Activated CD4-positive, alpha-beta T cell treated with anti-CD3 and anti-CD28 coated beads, Interleukin-2, amount 10 ng/mL, durations not matched to agents 24 days and 14 days (primary cell): ENCODE measurements at places on chromosomes 1 and 21. TPM values are rescaled to one million over a fixed set of nuclear protein-coding genes. Genes with fewer than 3 reads are reported as not detected.

DNA sequence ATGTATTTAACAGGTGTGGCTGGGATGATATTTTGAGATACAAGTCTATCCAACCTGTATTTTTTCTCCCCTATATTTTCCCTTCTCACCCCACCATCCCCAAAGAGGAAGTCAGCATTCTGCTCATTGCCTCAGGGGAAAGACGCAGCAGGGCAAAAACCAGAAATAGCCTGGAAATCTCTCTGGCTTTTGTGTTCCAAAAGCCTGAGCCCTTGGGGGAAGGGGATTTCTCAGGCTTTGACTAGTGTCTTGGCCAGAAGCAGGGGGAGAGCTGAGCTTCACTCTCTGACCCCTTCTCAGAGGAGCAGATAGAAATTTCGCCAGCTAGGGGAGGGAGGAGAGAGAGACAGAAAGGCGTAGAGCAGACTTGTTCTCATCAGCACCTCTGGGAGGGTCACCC lies 244.7 kb downstream of the RRAGC start:
- no peak for DNase-seq

GRCh38 chr1:67880056-67880601 lies 46.9 kb upstream of the GNG12 start:
- DNase-seq: no peak

DNA sequence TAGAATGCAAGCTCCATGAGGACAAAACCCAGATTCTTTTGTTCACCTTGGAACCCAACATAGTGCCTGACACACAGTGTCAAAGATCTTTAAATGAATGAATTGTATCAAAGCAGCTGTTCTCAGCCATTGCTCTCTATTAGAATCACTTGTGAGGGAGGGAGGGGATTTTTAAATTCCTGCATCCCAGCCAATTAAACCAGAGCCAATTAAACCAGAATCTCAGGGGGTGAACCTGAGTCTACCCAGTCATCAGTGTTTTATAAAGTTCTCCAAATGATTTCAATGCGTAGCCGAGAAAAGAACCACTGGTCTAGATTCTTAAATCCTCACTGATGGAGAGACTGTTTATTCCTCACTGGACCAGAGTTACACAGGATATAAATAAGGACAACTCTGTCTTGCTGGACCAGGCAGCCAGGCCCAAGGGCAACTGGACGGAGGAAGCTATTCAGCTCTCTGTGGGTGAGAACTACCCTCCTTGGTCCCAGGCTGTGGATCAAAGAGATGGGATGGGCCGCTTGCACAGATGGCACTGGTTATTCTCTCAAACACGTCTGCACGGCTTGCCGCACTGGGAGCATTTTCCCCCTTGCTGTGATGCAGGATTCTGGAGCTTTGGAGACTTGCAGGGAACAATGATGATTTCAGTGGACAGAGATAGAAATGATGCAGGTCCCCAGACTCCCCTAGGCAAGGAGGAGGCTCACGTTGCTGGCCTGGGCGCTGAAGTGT lies 20.0 kb upstream of the CDCA8 start:
- no peak for DNase-seq

GRCh38 chr1:66468722-66469121 lies 65.2 kb upstream of the SGIP1 start:
- DNase-seq: no peak

GRCh38 chr21:36330904-36331303 lies 10.9 kb downstream of the MORC3 start:
- peak; percentile 83 for DNase-seq

DNA sequence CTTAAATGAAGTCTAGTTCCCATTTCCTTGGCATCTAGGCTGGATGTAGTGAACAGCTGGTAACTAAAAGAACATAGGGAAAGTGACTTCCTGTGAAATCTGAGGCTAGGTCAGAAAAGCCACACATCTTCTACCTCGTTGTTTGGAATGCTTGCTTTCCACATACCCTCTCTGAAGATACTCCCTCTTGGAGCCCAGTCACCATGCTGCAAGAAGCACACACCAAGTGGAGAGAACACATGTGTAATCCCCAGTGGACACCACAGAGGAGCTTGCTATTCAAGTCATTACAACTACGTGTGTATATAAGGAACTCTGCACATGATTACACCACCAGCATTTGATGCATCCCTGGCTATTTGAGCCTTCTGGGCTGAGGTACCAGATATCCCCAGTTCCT lies 125.9 kb downstream of the RGS21 start:
- DNase-seq: no peak

GRCh38 chr21:37202221-37203110 lies 64.7 kb downstream of the VPS26C start:
- no peak for DNase-seq

DNA sequence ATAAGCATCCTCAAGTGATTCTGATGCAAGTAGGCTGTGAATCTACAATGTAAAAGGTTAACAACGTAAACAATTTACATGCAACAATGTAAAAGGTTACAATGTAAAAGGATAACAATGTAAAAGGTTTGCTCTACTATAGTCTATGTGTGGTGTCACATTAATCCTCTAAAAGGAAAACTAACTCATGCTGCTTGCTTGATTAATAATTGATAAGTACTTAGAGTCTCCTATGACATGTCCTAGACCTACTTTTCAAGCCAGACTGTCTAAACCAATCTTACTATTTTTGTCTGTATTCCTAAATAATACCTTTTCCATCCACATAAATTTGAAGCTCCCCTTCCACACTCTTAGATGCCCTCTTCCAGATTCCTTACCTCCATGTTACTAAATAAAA lies 606.8 kb downstream of the LTN1 start:
- no peak for DNase-seq

DNA sequence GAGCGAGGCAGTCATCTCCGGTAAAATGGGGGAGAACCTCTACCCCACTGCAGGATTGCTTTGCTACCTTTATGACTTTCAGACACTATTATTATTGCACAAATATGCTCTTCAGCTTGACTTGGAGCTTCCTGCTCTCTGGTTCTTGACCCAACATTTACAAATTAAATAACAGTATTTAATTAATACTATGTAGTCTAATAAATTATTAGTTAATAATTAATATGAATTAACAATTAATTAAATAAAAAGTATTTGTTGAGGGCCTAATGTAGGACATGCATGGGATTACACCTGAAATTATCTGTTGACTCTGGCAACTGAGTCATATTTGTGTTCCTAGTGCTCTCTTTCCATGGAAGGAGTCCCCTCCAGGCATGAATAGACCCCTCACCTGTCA lies 359.9 kb downstream of the SIPA1L2 start:
- no peak for DNase-seq

DNA sequence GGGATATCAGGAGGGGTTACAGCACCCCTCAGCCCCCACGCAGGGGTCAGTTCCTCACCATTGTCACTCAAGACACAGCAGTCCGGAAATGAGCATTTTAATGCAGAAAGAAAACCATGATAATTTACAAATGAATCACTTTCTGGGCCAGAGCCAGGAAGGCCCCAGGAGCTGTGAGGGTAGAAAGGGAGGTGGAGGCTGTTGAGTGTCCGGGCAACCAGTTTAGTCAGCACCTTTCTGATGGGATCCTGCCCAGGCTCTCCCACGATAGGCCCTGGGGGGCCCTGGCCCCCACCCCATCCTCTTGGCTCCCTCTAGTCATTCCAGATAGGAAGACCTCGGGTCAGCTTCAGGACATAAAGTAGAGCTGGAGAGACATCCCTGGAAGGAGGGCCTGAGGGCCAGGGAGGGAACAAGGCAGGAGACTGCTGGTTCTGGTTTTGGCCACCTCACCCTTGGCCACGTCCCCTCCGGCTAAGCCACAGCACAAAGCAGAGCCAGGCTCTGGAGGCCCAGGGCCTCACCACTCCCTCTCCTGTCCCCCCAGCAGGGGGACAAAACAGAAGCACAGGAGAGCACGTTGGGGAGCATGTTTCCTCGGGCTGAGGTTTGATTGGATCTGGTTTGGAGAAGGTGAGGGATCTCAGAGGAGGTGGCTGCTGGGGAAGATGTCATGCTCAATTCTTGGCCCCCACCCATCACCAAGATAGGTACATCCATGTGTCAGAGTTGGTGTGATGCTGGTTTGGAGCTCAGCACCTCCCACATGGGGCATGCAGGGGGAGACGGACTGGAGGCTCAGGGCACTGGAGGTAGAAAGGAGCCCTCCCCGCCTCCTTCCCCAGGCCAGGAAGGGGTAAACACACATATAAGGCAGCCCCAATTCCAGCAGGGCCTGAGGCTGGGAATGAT lies 20.6 kb downstream of the ETNK2 start:
- no peak for DNase-seq

GRCh38 chr1:194618101-194618500 lies 1431.7 kb upstream of the B3GALT2 start:
- DNase-seq: no peak

DNA sequence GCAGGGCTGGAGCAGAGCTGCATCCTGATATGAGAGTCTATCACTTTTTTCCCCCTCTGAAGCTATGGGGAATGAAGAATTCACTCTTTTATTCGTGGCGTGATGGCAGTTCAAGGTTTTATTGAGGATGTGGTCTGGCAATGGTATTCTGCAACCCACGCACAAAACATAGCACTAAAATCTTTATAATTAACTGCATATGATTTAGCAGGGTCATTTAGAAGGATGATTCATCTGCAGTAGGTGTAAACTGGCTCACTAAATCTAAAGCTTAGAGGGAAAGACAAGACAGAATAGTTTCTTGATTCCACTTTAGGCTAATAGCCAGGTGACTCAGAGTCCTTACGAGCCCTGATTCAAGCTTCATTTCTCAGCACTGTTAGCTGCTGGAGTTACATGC lies 25.0 kb upstream of the CHRM3 start:
- DNase-seq: no peak

- DNase-seq: no peak
These were observed 31.4 kb upstream of the COL6A1 start for GRCh38 chr21:45949928-45950739.

GRCh38 chr1:40708750-40709099 lies 17.2 kb downstream of the NFYC start:
- DNase-seq: no peak

DNA sequence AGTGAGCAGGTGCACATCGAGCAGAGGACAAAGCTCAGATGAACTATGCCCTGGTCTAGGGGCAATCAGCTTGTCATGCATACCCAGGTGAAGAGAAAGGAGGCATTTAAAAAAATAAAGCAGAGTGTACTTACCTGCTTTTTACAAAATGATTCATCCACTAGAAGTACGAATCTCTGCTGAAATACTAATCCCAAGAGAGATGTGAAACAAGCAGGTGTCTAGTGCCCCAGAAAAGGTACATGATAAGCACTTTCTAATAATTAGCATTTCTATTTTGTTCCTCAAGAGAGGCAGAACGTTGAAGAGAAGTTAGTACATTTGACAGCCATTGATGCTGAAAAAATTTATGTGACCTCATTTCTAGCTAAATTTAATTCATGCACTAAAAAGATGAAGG lies 31.1 kb downstream of the CHODL start:
- DNase-seq: no peak

- peak; percentile 75 for DNase-seq
These were observed 258.9 kb upstream of the SGIP1 start for GRCh38 chr1:66275083-66275482.

DNA sequence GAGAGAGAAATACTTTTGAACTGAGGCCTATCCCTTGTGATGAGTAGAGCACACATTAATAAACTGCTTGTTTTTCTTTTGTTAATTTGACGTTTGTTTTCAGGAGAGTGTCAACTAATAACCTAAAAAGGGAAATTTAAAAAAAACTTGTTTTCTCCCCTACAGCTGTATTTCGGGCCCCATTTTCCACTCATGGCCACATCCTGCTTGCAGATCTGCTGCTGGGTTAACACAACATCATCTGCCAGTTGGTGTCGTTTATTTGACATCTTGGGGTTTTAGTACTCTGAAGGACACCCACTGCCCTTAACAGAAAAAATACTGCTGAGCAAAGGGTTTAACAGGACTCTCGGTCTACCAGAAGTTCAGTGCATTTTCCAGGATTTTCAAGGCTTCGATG lies 848 bp upstream of the PYHIN1 start:
- peak; percentile 82 for DNase-seq

DNA sequence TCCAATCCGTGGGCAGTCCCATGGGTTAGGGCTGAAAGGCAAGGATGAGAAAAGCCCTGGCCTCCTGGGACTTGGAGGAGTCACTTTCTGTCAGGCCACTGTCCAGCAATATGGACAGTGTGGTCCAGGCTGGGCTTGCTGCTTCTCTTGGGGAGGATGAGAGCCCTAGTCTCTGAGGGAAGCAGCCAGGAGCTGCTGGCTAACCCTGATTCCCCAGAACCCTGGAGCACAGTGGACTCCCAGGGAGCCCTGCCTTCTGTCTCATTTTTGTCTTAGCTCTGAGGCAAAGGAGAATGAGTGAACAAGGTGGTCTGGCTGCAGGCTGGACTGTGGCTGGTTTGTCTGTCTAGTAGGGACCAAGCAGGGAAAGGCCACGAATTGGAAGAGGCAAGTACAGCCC lies 23.8 kb upstream of the EDN2 start:
- DNase-seq: no peak

DNA sequence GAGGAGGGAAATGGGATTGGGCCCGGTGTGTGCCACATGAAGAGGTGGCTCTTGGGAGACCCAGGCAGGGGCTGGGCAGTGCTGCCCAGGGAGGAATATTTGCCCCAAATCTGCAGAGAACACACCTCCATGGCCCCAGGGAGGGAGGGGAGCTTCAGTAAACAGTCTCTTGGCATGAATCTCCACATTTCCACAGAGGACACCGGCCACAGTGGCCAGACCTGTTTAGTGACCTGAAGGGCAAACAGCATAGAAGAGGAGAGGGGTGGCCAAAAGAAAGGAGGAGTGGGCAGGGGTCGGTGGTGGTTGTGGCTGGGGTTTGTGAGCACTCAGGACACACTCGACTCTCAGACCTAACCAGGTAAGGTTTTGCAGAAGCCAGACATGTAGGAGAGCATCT lies 54.0 kb upstream of the IFFO2 start:
- no peak for DNase-seq

DNA sequence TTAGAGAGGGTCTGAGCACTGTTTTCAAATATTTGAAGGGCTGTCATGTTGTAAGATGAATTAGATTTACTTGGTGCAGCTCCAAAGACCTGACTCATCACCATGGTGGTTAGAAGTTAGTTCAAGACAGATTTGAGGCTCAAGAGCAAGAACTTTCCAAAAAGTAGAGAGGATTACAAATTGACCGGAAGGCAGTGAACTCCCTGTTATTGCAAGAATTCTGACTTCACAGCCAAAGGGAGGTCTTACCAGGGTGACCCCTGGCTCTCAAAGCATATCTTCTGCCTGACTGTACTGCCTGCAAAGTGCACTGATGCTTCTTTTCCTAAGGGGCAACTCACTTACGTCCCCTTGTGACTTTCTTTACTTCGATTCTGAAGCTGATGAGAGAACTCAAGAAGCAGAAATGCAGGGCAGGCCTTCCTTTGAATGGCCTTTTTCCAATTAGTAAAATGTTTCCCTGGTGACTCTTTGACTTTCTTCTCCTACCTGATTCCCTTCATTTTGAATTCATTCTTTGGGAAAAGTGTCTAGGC lies 86.4 kb downstream of the NAV1 start:
- DNase-seq: no peak

The SAMD11 gene
- not detected in 2 replicates for total RNA-seq

The UTS2 gene
- total RNA-seq: not detected in 2 replicates

The S100A9 gene
- not detected in 2 replicates for total RNA-seq
